Stimulated activated CD4-positive, alpha-beta T cell treated with anti-CD3 and anti-CD28 coated beads, Interleukin-4, amount 100 ng/mL, for 24 hours (primary cell): ENCODE measurements at places on chromosomes 12 and 14.
A peak's percentile ranks its signal among the peaks of the same experiment; 100 is the strongest.

- DNase-seq = no peak
These were observed 24.6 kb upstream of the YBX3 start for GRCh38 chr12:10747730-10748129.

- no peak for DNase-seq
These were observed 54.6 kb downstream of the GTF2A1 start for GRCh38 chr14:81166121-81166520.

DNA sequence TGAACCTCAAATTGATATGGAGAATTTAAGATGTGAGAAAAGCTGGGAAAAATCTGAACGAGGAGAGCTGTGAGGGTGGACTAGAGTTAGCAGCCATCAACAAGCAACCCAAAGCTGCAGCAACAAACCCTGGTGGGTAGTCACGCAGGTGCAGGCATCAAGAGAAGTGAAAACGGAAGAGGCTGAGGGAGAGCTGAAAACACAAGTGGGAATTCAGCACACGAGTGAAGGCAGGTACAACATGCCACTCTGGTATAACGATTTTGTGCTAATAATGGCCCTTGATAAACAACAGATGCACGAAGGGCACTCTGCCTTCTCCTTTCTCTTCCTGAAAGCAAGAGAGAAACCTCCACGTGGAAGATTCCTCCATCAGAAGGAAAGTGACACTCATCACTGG is 11.5 kb downstream of the TCL1B start:
- no peak for DNase-seq

DNA sequence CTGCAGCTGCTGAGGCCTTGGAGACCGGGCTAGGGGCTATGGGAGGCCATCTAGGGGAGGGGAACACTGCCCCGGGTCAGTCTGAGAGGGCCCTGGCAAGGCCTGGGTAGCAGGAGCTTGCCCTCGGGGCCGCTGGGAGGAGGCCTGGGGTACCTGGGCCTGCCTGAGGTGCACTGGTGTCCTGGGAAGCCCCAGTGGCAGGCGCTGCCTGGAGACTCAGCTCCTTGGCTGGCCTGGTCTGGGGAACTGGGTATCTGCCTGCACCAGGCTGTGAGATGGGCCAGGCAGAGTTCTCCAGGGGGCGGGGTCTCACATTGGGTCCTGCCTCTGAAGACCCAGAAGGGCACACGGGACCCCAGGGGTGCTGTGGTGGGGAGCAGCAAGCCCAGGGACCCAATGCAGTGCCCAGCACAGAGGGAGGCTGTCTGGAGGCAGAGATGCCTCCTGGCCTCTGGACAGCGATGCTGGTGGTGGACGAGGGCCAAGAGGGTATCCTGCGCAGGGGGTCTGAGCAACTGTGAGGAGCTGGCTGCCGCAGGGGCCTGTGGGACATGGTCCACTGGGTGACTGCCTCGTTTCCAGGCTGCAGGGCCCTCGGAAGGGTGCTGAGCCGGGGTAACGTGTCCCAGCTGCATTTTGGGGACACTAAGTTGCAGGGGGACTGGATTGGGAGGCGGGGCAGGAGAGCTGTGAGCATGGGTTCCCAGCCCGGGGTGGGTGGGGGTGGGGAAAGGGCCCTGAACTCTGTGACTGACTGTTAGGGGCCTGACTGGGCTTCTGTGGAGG is 7.4 kb upstream of the MTA1 start:
- no peak for DNase-seq

DNA sequence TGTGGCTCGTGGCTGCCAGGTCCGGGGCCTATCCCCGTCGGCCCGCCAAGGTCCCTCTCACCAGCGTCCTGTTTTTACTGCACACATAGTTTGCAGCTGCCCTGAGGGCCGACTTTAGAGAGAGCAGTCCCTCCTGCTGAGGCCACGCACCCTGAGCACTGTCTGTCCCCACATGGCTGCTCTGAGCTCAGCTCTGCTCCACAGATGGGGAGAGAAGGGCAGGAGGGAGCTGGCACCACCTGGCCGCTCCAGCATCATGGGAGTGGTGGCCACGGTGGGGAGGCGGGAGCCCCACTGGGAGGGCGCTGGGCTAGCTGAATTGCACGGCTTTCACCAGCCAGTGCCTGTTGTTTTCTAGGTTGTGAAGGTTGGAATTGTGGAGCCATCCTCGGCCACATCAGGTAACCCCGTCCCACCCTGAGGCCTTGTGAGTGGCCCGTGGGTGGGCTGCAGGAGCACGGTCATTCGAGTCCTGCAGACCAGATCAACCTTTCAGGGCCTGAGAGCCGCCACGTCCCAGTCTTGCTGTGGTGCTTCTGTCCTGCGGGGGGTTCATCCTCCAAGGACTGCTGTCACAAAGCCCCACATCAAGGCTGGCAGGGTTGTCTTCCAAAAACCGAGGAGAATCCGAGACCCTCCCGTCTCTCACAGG is 7.4 kb upstream of the TEX22 start:
- DNase-seq = no peak

DNA sequence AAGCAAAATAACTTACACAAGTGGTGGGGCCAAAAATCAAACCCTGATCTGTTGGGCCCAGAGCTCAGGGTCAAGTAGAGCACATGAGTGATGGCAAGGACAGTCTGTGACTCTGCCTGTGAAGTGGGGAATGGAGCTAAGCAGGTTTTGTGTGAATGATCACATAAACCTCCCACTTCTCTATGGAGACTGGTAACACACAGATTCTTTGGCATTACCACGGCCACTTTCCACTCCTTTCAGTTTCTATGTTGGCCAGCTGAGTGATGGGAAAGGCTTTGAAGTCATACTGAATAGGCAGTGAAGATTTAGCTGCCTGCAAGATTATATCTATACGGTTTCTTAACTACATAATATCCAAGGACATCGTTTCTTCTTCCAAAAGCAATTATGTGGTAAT is 97.9 kb downstream of the ARMH4 start:
- no peak for DNase-seq

- DNase-seq = no peak
These were observed 218.8 kb downstream of the BTG1 start for GRCh38 chr12:91926848-91927247.

DNA sequence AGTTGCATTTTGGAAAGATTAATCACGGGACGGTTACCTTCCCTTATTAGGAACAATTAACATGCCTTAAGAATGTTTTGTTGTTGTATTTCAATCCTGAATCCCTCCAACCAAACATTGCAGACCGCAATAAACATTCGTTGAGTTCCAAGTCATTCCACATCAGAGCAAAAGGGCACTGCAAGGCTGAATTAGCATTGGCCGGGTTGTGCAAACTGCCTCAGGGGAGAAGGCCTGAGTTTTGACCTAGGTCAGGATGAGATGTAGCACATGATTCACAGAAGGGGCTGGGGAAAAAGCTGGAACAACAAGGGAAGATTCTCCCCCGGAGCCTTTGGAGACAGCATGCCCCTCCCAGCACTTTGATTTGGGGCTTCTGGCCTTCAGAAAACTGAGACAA is 82.1 kb upstream of the BDKRB2 start:
- DNase-seq = no peak

DNA sequence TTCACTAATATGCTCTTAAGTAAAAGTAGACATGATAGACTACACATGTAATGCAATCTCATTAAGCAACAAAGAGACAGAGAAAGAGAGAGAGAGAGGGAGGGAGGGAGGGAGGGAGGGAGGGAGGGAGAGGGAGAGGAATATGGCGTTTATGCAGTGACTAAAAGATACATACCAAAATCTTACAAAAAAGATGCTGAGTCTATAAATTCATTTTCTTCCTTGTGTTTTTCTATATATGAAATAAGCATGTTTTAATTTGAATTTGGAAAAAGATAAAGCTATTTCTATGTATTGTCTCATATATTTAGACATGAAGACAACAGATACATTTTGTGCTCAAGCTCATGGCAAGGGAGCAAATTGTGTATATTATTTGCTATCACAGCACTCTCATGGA is 44.1 kb downstream of the LRFN5 start:
- no peak for DNase-seq

DNA sequence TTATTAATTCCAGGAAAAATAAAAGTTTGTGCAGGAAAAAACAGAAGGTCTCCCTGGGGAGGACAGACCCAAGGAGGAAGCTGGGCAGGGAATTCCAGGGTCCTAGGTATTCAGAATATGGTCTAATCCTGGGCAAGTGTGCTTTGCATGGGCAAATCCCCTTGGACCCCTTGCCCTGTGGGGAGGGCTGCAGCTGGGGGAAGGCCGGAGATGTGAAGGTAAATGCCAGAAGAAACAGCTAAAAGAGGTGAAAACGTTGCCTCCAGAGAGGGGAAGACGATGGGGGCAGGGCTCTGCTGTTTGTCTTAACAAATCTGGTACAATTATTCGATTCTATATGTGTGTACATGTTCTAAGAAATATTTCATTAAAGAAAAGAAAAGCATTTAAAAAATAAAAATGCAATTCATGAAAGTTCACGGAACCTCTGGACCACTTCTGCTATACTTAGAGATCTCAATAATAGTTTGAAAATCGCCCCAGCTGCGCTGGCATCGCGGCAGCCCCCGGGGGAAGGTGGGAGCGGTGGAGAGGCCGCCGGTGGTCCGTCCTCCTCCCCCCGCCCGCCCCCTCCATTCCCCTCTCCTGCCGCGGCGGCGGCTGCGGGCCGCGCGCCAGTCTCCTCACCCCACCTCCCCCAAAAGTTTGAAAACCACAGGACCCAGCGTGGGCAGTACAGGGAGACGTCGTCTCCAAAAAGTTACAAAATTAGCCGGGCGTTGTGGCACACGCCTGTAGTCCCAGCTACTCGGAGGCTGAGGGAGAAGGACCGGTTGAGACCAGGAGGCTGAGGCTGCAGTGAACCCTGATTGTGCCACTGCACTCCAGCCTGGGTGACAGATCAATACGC is 1.5 kb upstream of the PRPF40B start:
- DNase-seq = no peak

DNA sequence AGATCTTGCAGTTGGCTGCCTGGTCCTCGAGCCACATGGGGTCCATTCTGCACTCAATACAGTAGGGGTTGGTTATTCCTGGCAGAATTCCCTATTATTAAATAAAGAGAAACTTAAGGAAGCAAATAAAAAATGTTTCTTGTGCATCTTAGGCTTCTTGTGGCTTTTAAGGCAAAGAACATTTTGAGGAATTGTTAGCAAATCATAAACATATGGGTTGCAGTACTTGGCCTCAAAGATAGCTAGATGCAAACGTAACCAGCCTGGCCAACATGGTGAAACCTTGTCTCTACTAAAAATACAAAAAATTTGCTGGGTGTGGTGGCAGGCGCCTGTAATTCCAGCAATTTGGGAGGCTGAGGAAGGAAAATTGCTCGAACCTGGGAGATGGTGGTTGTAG is 50.8 kb upstream of the KCNA5 start:
- DNase-seq = no peak

DNA sequence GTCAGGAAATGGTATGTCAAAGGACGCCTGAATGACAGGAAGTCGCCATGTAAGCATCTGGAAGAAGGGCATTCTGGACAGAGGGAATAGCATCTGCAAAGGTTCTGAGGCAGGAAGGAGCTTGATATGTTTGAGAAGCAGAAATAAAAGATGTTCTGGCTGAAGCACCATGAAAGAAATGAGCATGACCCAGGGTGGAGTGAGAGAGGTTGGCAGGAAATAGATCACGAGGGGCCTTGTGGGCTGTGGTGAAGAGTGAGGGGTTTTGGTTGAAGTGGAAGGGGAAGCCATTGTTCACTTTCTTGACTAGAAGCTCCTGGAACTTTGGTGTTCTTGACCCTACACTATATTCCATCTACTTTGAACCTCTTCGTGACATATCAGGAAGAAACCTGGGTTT is 99.4 kb upstream of the PARP11 start:
- DNase-seq = no peak

- DNase-seq = no peak
These were observed 12.6 kb upstream of the WNT5B start for GRCh38 chr12:1616233-1617066.

DNA sequence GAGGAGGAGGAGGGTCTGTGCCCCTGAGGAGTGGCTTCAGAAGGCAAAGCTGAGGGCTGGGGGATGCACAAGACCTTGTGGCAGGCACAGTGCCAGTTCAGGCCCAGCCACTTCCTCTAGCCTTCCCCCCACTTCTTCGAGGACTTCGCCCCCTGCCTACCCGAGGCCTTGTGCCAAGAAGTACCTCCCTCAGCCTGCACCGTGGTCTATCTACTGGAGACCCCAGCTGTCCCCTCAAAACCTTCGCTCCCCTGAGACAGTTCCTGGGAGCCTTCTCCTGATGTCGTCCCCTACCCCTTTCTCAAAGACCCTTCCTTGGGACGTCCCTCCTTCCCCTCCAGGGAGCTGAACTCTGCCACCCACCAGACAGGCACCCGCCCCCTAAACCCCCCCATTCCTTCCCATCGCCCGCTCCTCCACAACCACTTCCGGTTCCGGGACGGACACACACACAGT is 604 bp downstream of the ZNF384 start:
- peak; percentile 41 for DNase-seq

GRCh38 chr14:52071675-52072074 is 2.8 kb upstream of the NID2 start:
- DNase-seq = no peak

DNA sequence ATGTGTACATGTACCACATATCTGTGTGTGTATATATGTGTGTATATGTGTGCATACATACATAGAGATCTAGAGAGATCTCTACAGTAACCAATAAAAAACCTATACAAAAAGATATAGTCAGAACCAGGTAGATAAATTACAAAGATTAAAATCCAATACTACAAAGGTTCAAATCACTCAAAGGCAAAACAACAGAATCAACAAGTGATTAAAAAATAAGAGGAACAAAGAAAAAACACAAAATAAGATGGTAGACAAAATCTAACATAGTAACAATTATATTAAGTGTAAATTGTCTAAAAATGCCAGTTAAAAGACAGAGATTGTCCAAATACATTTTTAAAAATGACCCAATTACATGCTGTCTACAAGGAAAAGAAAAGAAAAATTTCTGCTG is 83.6 kb downstream of the R3HDM2 start:
- no peak for DNase-seq

- no peak for DNase-seq
These were observed 12.8 kb downstream of the CHPT1 start for GRCh38 chr12:101710288-101710687.

GRCh38 chr12:53505555-53506449 is 1.5 kb downstream of the NPFF start:
- DNase-seq = no peak

DNA sequence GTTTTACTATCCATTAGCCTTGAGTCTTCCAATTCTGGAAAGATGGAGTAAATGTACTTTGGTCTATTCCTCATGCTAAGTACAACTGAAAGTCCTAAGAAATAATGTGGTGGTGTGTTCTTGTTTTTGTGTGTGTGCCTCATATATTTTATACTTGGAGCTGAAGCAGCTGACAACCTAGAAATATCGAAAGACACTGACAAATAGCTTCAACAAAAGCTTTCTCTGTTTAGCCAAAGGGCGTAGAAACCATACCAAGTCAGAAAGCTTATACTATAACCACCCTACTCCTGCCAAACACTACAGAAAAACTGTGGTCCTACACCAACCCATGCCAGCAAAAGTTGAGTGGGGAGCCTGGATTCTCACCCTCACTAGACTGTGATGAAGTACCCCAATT is 188.4 kb downstream of the GPHN start:
- DNase-seq = no peak

- DNase-seq = no peak
These were observed 13.7 kb downstream of the NID2 start for GRCh38 chr14:52055167-52055566.
